ENCODE measurements at places on chromosomes 5 and 9.

DNA sequence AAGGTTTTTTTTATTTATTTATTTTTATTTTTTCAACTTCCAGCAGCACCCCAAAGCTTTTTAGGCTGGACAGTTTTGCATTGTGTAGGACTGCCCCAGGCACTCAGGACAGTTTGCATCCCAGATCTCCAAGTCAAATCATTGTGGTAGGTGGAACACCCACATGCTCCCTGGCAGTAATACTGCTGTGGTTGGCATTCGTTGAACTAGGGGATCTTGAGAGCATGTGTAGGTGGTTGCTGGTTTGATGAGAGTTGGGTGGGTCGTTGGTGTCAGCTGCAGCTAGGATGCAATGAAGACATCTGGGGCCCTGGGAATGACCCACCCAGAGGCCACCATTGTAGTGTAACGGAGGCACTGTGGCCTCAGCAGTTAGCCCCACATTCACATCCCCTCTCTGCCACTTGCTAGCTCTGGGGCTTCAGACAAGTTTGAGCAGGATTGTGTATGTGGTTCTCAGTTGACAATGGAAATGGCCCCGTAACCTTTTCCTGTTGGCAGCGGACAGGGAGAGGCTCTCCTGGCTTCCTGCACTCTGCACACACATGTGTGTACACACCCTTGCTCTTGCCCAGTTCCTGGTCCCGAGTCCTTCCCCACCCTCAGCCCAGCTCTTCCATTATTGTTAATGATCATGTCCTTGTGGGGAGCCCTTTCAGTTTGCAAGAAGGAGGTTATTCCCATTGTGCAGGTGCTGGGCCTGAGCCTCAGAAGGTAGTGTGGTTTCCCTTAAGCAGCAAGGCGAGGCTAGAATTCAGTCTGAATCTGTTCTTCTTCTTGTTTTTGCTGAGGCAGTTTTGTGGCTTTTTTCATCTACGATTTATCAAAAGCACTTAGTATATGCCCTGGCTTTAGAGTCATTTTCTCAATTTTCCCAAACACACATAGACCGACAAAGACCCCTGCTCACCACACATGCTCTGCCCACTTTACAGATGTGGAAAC lies 46.5 kb downstream of the PPARGC1B start:
- no peak for DNase-seq

DNA sequence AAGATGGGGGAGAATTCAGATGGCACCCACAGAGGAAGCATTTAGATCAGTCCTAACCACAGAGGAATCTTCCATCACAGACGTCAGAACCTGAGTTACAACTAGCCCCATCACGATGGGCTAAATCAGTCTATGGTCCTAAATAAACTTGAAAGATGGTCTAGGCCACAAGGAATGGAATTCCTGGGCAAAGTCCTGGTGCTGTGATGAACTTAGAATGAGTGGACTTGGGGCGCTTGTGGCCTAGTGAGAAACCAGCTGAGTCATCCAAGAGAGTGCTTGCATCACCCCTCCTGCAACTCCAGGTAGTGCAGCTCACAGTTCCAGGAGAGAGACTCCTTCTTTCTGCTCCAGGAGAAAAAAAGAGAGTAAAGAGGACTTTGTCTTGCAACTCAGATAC lies 722.9 kb upstream of the RGMB start:
- DNase-seq: no peak

- DNase-seq: no peak
Measured at GRCh38 chr5:10366310-10367272, 13.1 kb downstream of the MARCHF6 start.

DNA sequence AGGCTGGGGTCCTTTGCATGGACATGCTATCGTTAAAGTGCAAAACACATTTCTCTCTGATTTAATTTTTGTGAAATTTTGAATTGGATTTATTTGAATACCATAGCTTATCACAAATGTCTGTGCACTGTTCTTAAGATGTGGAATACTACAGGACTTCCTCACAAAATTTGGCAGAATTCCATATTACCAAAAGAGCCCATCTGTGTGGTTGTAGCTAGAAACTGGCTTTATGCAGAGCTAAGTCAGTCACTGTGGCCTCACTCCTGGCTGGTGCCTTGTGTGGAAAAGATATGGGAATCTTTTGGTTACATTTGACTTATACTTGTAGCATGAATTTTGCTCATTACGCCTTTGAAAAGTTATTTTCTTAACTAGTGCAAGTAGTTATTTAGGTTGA lies 35.5 kb downstream of the ACO1 start:
- no peak for DNase-seq

DNA sequence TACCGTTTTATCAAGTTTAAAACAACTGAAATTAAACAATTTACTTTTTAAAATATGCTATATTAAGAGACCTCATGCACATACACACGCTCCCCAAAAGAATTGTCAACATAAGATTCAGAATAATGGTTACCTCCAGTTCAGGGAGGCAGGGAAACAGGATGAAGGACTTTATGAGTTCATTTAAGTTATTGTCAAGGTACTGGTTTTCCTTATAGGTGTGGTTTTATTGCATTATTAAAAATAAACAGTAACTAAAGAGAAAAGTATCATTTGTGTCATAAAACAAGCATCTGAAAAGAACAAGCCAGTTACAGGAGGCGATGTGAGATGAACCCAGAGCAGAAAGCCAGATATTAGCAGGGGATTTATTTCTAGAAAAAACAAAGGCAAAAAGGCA lies 2376.7 kb downstream of the MAT2B start:
- DNase-seq: no peak

GRCh38 chr5:113161806-113162205 lies 185.2 kb downstream of the DCP2 start:
- no peak for DNase-seq

- DNase-seq: no peak
Measured at GRCh38 chr9:91161465-91162300, 200.0 kb downstream of the AUH start.

DNA sequence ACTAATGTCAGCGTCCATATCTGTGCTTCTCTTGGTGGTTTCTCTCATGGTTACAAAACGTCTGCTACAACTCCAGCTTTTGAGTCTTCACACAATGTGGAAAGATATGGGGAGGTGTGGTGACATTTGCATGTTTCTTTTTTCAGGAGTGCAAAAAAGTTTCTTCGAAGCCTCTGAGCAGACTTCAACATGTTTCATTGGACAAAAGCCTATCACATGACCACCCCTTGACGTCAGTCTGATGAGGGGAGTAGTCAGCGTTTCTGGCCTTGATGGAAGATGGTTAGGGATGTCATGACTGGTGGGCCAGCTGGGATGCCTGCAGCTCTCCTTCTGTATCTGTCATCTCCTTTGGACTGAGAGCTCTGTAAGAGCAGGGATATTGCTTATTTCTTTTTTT lies 61.4 kb downstream of the PTPDC1 start:
- no peak for DNase-seq

DNA sequence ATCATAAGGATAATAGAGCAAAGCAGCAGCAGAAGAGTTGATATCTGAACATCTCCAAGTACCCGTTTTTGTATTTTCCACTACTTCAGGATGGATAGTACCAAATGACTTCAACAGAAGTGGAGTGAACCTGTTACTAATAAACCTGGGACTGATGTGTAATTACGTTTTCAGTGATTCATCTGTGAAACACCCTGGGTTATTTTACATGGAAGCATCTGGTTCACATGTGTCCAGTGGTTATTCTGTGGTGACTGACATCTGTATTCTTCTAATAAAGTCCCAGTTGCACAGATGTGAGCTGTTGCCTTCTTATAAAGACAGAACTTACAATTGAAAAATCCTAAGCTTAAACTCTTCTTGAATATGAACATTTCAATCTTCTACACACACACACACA lies 139.7 kb upstream of the VCAN start:
- no peak for DNase-seq

DNA sequence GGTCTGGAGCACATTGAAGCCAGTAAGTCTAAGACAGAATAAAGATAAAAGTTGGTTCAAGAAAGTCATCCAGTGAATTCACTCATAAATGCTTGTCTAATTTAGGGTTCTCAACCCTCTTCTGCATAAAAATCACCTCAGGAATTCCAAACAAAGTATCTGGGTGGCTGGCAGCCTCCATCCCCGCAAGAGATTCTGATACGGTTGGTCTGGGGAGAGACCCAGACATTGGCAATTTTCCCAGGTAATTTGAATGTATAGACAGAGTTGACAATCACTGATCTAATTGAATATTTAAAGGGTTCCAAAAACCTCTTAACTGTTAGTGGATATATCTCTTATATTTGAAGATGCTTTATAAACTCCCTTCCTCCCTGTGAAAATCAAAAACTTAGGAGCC lies 14.9 kb downstream of the ADAMTSL1 start:
- no peak for DNase-seq

GRCh38 chr5:16500024-16500423 lies 34.4 kb upstream of the ZNF622 start:
- DNase-seq: no peak

DNA sequence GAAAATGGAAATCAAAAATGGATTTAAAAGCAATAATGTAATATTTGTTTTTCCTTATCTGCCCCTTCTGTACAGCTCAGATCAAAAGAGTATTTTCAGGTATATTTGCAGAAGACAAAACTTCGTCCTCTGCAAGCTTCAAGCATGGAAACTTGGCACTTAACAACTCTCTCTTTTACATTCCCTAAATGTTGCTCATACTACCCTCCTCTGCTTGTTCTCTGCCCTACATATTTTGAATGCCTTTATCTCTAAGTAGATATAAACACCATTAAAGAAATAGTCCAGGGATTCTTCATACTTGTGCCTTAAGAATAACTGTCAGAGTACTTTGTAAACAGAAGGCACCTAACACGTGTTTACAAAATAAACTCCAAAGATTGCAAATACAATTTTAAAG lies 19.2 kb upstream of the SMC2 start:
- DNase-seq: no peak

GRCh38 chr5:143230676-143230996 lies 172.8 kb downstream of the NR3C1 start:
- no peak for DNase-seq

DNA sequence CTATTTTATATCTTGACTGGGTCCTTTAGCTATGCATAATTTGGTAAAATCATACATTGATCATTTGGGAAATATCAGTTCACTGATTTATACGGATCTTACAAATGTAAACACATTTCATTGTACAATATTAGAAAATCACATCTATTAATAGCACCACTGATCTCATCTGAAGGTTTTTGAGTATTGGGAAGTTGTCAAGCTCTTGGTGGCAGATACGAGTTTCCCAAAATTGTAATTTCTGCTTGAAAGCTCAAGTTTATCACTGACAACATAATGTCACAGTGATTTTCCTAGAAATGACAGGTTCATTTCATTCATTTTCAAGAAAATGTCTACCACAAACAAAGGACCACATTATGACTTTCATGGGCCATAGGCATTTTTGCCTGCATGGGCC lies 3.0 kb upstream of the MACROH2A1 start:
- no peak for DNase-seq

DNA sequence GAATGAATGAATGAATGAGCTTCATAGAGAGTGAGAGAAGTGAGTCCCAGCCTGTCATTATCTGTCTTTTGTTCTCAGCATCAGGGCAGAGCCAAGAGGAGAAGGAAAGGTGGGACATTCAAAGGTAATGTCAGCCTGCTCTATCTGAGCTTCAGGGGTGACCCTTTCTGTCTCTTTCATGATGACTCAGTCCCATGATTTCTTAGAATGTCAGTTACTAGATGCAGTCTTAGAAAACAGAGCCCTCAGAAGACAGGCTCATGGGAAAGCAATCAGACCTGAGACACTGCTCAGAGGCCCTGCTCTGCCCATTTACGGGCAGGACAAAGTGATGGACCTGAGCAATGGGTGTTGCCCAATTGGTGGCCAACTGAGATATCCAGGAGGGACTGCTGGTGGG lies 1.1 kb downstream of the SPATA31D1 start:
- DNase-seq: no peak

GRCh38 chr9:112605518-112605917 lies 112.4 kb downstream of the INIP start:
- DNase-seq: no peak

GRCh38 chr9:86036555-86036954 lies 62.8 kb downstream of the GOLM1 start:
- DNase-seq: no peak

GRCh38 chr9:13186091-13186490 lies 93.4 kb downstream of the MPDZ start:
- DNase-seq: no peak

DNA sequence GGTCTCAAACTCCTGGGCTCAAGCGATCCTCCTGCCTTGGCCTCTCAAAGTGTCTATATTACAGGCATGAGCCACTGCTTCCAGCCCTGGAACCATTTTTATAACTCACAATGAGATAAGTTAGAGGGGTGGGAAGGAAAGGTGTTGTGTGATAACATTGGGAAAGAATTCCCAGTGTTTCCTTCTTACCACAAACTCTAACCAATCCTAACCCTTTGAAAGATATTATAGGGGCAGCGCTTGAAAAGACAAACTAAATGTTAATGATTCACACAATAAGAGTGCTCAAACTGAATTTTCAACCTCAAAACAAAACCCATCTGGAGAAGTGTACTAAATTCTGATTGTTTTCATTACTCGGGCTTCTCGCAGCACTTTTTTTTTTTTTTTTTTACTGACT lies 109.7 kb downstream of the TSSK1B start:
- no peak for DNase-seq

DNA sequence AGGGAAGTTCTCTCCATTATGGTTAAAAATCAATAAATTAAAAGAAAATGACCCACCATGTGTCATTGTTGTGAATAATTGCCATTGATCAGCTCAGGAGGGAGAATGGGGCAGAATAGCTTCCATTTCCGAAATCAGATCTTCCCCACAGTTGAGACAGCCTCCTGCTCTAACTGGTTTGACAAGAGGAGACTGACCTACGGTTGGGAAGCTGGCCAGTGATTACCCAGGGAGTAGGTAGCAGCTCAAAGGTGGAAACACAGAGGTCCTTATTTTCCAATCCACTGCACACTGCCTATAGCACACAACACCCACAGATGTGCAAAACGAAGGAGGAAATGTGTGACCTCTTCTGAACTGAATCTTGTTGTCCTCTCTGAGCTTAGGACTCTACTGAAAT lies 69.0 kb upstream of the DAPK1 start:
- no peak for DNase-seq

DNA sequence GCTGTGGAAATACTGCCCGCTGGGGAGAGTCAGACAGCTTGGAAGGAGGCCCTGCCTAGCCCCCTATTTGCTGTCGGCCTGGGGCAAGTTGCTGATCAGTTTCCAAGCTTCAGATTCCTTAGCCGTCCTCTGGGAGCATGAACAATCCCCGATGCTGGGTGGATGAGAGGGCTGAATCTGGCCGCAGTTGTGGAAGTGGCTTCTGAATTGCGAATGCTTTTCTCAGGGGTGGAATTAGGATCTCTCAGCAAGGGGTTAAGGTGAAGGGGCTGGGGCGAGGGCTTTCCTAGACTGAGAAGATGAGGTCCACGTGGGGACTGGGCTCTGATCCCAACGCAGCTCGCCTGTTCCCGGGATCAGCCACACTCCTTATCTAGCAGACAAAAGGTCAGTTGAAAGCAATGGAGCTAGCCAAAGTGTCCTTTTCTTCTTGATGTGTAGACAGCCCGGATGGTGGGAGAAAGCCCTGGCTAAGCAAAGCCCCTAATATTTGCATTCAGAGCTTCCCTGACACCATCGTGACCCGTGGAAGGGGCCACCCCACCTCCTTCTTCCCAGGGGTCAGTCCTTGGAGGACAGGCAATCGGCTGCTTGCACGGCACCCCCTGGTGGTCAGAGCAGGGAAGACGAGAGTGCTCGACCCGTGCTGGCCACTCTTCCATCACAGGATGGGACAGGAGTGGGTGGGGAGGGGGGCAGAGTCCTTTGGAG lies 54.9 kb downstream of the COL15A1 start:
- DNase-seq: peak; percentile 51

- DNase-seq: no peak
Measured at GRCh38 chr9:115207003-115207836, 89.3 kb upstream of the TNC start.

- DNase-seq: no peak
Measured at GRCh38 chr9:88587182-88587581, 52.2 kb downstream of the NXNL2 start.
